ENCODE measurements at places on chromosomes 4 and X. TPM values are rescaled to one million over a fixed set of nuclear protein-coding genes. Genes with fewer than 3 reads are reported as not detected.

DNA sequence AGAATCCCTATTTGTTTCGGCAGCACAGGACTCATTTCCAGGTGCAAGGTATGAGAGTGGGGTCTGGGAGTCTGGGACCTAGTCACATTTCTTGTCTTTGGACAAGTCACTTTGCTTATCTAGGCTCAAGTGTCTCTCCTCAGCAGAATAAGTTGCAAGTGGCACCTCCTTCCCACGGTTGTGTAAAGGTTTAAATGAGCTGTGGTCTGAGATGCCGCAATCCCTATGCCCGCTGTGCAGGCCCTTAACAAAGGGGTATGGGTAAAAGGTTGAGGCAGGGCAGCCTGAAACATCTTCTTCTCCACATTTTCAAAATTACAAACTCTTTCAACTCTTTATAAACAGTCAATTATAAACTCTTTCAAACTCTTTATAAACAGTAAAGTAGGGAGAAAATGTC is 93.7 kb downstream of the RTL5 start:
- DNase-seq = no peak

DNA sequence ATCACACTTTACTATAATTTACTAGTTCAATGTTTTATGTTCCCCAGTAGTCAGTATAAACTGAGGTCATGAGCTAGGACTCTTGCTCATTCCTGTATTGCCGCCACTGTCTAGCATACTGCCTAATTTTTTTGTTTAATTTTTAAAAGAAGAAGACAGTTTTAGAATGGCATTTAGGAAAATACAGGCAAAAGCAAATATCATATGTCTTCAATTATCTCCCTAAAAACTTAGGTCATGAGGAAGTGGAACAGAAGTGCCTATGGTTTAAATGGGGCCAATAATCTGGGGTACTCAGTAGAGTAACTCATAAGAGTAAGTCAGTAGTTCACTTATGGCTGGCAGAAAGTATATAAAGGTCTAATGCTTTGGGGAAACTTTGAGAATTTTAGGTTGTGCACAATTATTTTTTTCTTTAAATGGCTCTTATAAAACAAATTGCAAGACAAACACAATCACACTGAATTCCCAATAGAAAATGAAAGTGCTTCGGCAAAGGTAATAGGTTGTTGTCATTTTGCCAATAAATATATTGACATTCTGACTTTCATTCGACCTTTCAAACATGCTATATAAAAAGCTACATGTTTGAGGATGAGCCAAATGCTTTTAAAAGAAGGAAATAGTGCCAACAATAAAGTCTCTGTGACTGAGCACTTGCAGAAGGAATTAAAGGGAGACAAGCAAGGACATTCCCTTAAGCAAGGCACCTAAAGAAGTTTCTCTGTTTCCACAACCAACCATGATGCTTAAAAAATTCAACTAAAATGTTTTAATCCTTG is 390.1 kb downstream of the PDGFC start:
- no peak for DNase-seq

DIPK2B gene
- total RNA-seq = not detected

- DNase-seq = no peak
Measured at GRCh38 chr4:153661215-153661822, 22.8 kb upstream of the TLR2 start.

CXCL5 gene
- total RNA-seq = not detected

- no peak for DNase-seq
Measured at GRCh38 chr4:185792384-185793115, 19.4 kb downstream of the SORBS2 start.

GRCh38 chrX:136759968-136760367 is 20.8 kb downstream of the ARHGEF6 start:
- no peak for DNase-seq

DNA sequence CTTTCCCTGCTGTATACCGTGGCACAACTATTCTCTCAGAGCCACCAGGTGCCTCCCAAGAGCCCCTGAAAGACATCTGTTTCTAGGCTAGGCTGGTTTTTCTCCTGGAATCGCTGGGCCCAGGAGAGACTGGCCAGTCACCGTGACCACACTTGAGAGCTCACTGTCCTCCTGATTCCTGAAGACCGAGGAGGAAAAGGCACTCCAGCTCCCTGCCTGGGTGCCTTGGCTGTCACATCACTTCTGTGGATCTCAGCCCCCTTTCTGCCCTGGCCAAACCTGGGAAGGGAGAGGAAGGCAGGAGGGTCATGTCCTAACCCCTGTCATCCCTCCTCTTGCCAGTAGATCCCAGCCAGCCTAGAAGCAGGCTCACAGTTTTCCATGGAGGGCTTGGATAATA is 54.7 kb upstream of the LAS1L start:
- no peak for DNase-seq

DNA sequence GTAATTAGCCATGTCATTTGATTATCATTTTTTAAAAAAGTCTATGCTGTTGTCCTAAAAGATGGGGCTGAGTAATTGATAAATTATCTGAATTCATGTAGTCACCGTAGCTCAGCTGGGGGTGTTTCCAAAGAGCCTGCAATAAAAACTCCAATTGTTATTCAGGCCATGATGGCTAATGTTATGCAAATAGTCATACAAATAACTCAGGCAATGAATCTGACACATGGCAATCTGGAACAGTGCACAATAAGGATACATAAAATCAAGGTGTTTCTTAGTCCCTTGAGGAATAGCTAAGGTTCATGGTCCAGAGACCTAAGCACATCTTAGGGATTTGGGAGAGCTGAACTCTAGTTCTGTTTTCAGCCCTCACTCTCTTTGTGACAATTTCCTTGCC is 15.2 kb downstream of the MMRN1 start:
- no peak for DNase-seq

HTRA3 gene
- total RNA-seq = not detected

GRCh38 chr4:88600176-88600838 is 8.0 kb downstream of the HERC3 start:
- DNase-seq = no peak

AFF2 gene
- 4.1 TPM for total RNA-seq

DRP2 gene
- total RNA-seq = 0.28 TPM

SULT1B1 gene
- 8.0 TPM for total RNA-seq

- DNase-seq = no peak
Measured at GRCh38 chrX:16067886-16068515, 55.4 kb upstream of the GRPR start.

DNA sequence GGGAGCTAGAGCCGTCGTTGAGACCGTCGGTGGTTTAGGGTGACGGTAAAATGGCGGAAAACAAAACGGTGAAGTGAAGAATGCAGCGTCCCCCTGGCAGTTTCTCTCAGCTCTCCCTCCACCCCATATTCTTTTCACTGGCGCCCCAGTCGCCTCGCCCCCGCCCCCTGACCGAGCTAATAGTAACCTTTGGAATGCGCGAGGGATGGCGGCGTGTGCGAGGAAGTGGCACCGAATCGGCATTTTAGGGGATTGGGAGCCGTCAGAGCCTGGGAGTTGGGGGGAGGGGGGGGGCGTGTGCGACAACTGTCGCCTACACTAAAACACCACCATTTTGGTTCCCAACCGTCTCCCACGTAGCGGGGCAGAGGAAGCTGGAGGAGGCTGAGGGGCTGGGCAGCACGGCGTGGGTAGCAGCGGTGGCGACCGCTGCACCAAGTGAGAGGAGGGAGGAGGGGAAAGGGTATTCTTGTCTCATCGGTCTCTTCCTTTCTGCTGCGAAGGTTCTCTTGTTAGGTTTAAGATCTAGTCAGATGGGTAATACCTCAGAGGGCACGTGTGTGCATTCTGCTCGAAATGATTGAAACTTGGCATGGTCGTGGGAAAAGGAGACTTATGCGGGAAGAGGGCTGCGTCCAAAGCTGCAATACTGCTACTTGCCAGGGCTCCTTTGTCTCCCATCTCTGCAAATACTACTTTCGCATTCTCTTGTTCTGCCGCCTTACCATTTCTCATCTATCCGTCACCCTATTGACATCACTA is 840 bp downstream of the ZNF711 start:
- DNase-seq = no peak

- no peak for DNase-seq
Measured at GRCh38 chr4:25970691-25971432, 56.8 kb downstream of the SMIM20 start.

STK32B gene
- not detected for total RNA-seq

DNA sequence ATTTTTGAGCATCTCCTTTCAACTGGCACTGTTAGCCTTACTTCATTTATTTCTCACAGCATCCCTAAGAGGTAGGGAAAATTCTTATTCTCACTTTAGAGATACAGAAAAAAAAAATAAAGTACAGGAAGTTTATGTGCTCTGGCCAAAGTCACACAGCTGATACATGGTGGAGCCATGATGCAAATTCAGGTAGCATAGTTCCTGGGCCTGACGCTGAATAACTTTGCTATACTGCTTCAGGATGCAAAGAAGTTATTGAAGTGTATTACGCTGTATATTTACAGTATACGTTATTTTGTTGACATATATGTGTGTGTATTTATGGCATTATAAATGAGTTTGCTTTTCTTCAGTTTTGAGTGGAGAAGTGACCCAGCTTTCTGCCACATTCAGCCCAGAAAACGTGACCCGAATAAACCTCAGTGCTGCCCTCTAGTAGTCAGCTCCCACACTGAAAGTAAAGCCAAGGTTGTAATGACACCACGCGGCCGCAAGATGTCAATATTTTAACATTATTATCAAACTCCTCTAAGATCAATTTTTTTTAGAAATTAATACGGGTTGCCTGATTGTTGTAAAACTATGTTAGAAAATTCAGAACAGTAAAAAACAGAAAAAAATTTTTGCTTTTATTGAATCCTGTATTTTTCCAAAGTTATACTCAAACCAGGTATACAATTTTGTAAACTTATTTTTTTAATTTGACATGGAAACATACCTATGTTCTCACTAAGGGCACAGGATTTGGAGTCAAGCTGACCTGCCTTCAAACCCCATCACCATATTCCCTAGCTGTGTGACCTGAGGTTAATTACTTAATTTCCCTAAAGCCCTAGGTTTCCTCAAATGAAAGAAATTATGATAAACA is 3.8 kb upstream of the GUCY2F start:
- DNase-seq = peak; percentile 57

DNA sequence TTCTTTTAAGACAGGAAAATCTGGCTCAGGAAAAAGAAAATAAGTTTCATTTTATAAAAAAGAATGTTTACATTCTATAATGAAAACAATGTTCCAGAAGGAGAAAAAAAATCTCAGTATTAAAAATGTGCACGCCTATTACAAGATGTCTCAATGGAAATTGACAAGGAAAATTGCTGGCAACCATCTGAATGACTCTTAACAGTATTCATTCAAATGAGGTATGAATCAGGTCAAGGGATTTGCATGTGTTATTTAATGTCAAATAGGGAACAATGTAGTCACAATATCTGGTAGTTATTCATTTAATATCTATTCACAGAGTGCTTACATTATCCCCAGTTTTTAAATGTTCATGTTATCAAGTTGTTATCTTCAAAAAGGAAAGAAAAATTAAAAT is 208.4 kb upstream of the TRAM1L1 start:
- no peak for DNase-seq
